ENCODE measurements at places on chromosomes 3 and 15.

DNA sequence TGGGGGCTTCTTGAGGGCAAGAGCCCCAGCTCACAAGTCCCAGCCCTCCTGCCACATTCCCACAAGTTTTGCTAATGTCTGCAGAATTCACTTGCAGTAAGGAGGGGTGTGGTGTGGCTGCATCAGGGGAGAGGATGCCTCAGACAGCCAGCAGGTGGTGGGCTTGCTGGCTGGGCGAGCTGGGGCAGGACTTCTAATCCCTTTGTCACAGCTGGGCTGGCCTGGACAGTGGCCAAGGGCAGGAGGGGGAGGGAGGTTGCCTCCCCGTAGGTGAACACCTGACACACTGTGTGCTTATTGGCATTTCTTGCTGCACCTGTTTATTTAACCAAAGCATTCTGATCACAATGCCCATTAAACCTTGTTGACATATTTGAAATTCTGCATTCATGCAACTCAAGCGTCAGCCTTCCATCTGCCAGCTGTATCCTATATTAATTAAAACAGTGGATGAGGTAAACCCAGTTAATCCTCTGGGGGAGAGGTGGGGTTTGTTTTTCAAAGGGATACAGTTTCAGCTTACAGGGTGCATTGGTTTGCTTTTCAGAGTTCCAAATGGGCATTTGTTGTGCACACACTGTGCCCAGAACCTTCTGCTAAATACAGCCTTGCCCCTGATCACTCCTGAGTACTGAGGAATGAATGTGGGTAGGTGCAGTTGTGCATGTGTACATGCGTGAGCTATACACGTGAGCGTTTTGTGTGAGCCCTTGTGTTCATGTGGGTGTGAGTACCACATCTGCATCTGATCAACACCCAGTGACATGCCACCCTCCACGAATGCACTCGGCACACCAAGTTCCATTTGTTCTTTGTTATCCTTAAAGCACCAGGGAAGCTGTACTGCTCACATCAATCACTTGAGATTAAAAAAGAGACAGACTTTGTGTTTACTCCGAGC, 268.7 kb downstream of the XXYLT1 start:
- peak; percentile 52 for DNase-seq

DNA sequence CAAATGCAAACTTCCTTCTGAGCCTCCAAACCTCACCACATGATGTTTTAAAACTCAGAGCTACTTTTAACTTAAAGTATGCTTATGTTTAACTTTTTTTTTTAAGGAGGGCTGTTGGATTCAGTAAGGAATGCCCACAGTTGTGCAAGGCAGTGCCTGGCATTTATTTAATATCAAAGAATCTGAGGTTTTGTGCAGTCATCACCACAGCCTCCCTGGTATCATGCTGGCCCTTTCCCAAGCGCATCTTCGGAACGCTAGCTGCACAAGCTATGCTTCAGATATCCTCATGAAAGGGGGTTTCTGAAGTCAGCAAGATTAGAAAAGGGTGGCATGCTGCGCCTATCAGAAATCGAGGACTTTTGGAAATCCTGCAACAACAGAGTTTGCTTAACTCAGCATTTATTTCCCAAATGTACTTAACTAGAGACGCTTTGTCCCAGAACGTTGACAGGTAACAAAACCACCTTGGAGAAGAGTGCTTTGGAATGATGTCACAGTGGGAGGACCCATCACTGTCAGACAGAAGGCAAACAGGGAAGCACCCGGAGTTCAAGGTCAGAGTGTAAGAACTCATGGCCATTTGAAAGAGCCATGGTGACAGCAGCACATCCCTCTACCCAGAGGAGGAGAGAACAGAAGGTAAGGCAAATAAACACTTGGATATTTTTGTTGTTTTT, 120.2 kb upstream of the IGF1R start:
- DNase-seq: no peak

GRCh38 chr3:45787551-45787950, 8.8 kb downstream of the SLC6A20 start:
- DNase-seq: no peak

DNA sequence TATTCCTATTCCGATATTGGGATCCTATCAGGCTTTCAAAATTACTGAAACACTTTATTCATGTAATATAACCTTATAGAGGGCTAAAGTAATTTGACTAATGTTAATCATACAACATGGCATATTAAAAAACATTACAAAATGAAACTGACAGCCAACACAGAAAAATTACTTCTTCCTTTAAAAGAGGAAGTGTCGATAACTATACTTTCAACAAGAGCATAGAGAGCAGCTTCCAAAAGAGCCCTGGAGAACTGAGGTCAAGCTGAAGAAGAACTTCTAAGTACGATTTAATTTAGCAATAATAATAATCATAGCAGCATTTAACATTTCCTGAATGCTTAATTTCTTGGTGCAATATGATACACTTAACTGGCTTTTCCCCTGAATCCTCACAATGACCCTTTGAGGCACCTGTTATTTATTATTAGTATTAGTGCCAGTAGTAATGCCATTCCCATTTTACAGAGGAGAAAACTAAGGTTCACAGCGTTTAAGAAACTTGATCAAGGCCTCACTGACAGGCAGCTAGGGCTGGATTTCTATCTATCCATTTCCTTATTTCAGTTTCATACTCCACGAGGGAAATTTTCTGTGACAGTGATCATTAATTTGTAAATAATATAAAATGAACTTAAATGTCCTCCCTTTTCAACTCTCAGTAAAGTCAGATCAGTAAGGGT, 181.6 kb downstream of the CFAP20DC start:
- no peak for DNase-seq

- no peak for DNase-seq
Observed at GRCh38 chr15:93257920-93258319, 168.9 kb upstream of the RGMA start.

DNA sequence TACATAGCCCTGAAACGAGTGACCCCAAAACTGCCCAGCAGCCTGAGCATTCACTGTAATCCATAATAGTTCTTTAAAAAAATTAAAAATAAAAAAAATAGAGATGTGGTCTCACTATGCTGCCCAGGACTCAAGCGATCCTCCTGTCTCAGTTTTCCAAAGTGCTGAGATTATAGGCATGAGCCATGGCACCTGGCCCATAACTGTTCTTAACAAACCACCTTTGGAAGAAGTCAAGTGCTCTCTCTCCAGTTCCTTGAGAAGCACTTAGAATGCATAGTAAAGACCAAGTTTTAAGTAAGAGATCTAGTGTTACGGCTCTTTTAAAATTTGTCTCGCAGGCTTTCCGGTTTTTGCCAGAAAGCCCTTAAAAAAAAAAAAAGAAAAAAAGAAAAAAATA, 8.2 kb downstream of the CDC25A start:
- DNase-seq: no peak

DNA sequence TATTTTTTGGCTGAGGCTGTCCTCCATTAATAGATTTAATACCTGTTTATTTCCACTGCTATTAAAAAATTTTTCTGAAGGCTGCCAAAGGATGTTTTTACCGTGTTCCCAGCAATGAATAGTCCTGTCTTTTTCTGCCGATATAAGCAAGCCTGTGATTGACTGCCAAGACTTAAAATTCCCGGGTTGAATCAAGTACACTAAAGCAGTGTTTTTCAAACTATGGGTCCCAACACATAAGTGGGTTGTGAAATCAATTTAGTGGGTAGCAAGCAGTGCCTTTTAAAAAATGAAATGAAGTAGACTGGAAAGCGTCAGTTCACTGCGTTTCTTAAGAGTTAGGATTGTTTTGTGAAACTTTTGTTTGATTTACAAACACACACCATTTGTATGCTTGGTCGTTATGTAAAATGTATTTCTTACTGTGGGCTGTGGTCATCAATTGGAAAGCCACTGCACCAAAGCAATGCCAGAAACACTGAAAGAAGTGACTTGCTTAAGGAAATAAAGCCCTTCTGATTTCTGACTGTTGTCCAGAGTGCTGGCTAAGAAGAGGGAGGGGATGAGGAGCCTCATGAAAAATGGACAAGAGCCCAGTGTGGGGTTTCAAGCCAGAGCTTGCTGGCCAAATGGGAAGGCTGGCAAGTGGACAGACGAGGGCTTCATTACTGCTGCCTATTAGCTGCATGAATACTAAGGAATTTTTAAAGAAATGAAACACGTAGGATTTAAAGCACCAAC, 206.0 kb downstream of the THRB start:
- no peak for DNase-seq

DNA sequence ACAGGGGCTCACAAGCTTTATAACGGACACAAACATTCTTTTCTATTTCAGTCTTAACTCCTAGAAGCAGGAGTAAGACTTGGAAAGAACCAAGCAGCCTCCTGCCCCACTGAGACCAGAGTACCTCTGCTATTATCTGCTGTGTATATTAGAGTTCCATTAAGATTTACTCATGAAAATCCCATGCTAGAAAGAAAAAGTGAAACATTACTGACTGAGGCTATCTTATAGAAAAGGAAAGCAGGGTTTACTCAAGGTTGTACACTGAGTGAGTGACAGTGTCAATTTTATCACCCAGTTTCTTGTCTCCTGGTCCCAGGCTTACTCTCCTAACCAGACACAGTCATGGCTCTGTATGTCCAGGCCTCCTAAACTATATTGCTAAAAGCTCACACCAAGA, 97.9 kb upstream of the SOX2 start:
- DNase-seq: no peak

- DNase-seq: no peak
Observed at GRCh38 chr3:129673012-129673411, 66.5 kb upstream of the PLXND1 start.

DNA sequence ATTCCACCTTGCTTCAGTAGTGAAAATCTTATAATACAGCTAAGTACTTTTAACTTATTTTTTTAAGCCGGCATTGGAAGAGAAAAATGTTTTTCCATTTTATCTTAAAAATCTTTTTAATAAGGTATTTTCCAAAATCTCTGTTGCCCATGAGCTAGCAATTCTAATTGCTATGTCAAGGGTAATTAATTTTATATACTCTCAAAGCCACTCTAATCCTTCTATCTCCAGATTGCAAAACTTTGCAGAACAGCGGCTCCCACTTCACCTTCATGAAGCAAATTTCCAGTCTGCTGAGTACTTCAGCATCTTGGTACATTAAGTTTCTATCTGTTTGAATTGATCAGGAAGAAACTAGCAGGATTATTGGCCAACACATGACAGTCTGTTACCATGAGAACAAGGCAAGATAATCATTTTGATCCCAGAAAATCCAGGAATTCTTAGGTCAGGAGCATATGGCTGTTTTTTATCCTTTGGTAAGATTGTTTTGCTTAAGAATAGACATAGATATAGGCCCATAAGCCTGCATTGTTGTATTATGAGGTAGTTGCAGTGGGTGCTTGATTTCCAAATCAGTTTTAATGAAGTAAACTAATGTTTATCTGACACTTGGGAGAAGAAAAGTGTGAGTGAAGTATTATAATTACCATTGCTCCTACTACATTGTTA, 6.0 kb downstream of the TIPARP start:
- no peak for DNase-seq

DNA sequence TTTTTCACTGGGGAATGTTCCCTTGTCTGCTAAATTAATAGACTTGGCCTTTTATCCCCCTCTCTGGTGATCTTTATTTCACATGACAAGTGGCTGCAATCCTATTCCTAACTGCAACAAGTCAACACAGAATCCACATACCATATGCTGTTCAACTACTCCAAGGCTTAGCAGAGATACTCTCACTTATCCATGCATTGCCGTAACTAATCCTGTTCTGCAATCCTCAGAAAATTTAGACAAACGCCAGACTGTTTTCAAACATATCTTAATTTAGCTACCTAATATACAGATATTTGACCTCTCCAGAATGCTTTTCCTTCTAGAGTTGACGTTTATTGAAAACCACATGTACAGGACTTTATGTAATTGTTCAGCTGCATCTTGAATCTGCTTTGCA, 37.9 kb downstream of the EID1 start:
- no peak for DNase-seq

DNA sequence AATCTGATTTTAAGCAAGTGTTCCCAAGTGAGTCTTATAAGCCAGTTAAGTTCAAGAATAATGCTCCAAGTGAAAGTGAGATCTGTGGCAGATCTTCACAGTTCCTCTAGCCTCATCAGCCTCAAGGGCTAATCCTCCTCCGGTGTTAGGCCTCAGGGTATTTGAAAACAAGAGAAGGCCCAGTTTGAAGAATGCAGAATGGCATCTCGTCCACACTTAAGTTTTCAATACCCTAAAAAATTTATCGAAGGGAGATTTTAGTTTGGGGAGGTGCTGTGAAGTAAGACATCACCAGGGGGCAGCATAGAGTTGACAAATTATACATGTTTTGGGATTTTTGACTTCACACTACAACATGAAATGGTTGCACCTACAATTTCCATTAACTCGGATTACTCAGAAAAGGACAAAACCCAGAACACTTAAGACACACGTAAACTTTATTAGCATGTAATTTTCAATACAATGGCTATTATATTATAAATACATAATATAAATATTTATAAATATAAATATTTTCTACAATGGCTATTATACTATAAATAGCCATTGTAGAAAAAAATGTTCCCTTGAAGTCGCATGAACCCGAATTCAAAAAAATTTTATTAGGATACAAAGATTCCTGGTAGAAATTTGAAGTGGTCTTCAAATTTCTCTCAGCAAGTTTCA, 2.3 kb upstream of the TMEM266 start:
- peak; percentile 26 for DNase-seq

- DNase-seq: no peak
Observed at GRCh38 chr3:149044339-149045083, 41.8 kb downstream of the HLTF start.

DNA sequence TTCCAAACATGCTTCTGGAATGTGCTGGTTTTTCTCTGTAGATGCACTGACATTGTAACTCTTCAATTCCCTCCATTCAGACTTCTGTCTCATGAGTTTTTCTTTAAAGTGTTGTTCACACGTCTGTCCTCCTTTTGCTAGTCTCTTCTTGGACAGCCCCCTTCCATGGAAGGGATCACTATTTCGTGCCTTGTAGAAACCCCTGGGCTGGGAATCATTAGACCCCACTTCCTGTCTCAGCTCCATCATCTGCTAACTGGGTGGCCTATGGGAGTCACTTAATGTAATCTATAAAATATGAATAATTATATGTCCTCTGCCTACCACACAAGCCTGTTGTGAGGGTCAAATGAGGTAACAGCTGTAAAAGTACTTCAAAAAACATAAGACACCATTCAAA, 110.6 kb downstream of the THSD4 start:
- DNase-seq: no peak

- DNase-seq: no peak
Observed at GRCh38 chr3:18765161-18765560, 340.0 kb upstream of the SATB1 start.

All from mammary epithelial cell (primary cell).